ENCODE measurements at places on chromosomes 13 and 19. TPM values are rescaled to one million over a fixed set of nuclear protein-coding genes. Genes with fewer than 3 reads are reported as not detected.

DNA sequence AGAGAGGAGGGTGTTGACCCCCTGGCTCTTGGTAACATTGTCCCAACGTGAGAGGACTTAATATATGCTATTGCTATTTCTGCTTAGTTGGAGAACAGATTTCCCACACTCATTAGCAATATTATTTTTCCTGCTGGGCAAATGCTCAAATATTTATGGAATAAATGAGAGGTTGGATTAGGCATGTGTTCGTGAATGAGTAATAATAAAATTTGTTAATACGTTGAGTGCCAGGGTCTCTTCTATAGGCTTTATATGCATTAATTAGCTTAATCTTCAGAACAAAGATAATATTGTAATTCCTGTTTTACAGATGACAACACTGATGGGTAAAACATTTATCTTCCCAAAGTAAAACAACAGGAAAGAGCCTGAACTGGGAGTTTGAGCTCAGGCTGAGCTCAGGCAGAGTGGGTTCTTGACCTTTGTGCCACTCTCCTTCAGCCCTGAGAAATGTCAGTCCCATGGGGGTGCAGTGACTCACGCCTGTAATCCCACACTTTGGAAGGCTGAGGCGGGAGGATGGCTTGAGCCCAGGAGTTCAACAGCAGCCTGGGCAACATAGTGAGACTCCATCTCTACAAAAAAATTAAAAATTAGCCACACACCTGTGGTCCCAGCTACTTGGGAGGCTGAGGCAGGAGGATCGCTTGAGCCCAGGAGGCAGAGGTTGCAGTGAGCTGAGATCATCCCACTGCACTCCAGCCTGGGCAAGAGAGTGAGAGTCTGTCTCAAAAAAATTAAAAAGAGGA, 1.2 kb downstream of the ZNF233 start:
- no peak for DNase-seq

DNA sequence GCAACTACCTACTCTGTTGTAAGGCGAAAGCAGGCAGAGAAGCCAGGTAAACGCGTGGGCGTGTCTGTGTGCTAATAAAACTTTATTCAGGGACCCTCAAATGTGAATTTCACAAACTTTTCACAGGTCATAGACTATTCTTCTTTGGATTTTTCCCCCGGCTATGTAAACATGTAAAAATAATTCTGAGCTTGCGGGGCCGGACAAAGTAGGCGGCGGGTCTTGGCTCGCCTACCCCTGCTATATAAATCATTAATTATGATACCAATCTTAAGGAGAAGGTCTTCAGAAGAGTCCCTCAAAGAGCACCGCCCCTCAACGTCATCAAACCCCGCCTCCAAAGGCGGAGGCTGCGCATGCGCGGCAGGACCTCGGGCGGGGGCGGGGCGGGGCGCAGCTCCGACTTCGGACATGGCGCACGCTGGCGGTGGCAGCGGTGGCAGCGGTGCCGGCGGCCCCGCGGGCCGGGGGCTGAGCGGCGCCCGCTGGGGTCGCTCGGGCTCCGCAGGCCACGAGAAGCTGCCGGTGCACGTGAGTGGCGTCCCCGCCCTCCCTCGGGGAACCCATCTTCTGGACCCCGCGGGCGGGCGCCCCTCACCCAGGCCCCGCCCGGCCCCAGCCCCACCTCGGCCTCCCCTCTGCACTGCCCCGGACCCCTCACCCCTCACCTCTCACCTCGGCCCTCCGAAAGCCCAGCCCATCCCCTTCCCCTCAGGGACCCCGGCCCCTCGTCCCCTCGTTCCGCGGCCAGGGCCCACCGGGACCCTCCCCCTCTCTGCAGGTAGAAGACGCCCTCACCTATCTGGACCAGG, at the start of gene SIN3B:
TSS of gene SIN3B (plus strand) at position 389 of the 812 bp plus-strand sequence. CDS start at position 412, 23 bp downstream.
- DNase-seq, result peak; percentile 75

The CDC42EP5 gene
- 26.7 TPM for polyA plus RNA-seq

The TEX101 gene
- 0.11 TPM for polyA plus RNA-seq

DNA sequence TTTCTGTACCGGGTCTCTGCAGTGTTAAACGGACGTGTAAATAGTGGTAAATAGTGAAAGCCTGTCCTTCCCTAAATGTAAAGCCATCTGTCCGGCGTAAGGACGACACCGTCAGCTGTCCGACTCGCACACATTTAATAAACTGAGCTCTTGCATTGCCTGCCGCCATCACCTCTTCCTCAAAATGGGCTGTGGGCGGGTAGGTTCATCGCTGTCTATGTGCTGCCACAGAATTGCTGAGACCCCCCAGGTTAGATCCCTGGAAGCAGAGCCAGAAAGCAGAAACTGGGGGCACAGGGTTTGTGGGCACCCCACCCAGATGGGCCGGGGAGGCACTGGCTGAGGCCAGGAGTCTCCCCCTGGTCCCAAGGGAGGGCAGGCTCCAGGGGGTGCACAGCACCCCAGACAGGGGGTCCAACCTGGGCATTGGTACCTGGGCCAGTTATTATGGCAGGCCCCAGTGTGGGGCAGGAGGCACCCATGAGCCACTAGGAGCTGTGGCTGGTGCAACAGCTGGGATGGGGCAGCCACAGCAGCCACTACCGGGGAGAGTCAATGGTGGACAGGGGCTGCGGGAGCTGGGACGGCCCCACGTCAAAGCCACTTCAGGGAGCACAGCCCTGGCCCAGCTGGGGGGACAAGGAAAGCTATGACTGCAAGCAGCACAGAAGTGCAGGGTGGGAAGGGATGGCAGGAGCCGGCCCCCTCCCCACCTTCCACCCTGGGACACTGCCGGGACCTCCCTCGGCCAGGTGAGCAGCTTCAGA, 5.7 kb downstream of the C19orf25 start:
- DNase-seq, result no peak

- no peak for DNase-seq
Measured at GRCh38 chr13:42968906-42969305, 23.1 kb downstream of the EPSTI1 start.

GRCh38 chr13:113460599-113460998, 7.3 kb upstream of the ADPRHL1 start:
- DNase-seq, result no peak

- no peak for DNase-seq
Measured at GRCh38 chr13:50123515-50123861, 108.2 kb downstream of the KCNRG start.

The ZNF536 gene
- polyA plus RNA-seq, result 2.6 TPM

DNA sequence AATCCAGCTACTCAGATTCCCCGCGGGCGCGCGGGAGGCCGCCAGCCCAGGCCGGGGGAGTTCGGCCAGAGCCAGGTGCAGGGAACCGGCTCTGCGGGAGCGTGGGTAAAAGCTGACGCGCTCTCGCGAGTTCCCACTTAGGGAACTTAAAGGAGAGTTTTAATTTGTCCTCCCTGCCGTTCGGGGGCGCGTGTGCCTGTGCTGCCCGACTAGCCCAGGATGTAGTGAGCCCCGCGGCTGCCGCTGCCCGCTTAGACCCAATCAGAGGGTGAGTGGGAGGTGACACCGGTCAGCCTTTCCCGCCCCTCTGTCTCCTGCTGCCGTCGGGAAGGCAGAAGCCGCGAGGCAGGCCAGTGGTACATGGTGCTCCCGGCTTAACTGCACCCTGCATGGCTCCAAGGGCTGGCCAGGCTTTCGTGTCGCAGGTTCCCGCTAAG, 36.0 kb upstream of the NEK3 start:
- DNase-seq, result peak; percentile 45

The CHST8 gene
- polyA plus RNA-seq, result 0.18 TPM

DNA sequence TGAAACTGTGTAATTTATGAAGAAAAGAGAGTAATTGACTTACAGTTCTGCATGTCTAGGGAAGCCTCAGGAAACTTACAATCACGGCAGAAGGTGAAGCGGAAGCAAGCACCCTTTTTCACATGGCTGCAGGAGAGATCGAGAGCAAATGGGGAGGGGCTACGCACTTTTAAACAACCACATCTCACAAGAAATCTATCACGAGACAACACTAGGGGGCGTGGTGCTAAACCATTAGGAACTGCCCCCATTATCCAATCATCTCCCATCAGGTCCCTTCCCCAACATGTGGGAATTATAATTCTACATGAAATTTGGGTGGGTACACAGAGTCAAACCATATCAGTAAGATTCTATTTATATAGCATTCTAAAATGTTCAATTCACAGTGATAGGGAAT, 114.8 kb upstream of the TRPC4 start:
- DNase-seq, result no peak

The HS6ST3 gene
- polyA plus RNA-seq, result 5.4 TPM

The APC2 gene
- 1.0 TPM for polyA plus RNA-seq

The GPR12 gene
- 0.11 TPM for polyA plus RNA-seq

GRCh38 chr13:109182777-109183465, 553.5 kb downstream of the MYO16 start:
- DNase-seq, result no peak

The CRX gene
- not detected for polyA plus RNA-seq

The SHISA7 gene
- 0.13 TPM for polyA plus RNA-seq

Measured in left renal pelvis (tissue), 4 donors.